ENCODE measurements at places on chromosomes 4 and X.
A peak's percentile ranks its signal among the peaks of the same experiment; 100 is the strongest.

DNA sequence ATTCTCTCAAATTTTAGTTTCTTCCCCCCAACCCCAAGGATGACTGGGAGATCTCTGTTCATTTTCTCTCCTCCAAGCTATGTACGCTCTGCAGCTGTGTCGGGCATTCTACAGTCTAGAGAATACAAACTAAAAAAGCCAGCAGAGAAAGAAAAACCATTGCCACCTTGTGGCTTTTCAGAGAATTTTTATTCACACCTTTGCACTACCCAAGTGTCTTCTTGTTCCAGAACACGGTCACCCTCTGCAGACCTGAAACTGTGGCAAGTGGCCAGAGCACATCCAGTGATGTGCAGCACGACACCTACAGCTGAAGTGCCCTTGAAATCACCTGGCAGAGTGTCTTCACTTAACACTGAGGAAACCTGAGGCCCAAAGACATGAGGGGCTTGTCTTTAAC, 68.6 kb downstream of the CHST7 start:
- no peak overlapping the region for H3K27ac ChIP-seq
- DNase-seq: peak; percentile 54
- no peaks in the 10 kb centered on the region for H3K36me3 ChIP-seq
- H3K27me3 ChIP-seq: no peaks in the 10 kb centered on the region

DNA sequence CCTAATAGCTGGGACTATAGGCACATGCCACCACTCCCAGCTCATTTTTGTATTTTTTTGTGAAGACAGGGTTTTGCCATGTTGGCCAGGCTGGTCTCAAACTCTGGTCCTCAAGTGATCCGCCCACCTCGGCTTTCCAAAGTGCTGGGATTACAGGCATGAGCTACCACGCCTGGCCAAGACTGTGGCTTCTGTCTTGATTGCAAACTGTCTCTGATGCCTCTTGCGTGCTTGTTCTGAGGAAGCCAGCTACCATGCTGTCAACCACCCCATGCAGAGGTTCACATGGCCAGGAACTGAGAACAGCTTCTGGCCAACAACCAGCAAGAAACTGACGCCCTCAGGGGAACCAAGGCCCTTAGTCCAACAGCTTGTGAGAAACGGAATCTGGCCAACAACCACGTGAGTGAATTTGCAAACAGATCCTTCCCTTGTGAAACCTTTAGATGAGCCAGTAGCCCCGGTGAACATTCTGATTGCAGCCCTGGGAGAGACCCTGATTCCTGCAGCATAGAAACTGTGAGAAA, 71.2 kb downstream of the SUPT20HL2 start:
- H3K4me1 ChIP-seq: no peaks in the 10 kb centered on the region
- H3K4me3 ChIP-seq: no peak overlapping the region
- DNase-seq: no peak
- no peaks in the 10 kb centered on the region for H3K36me3 ChIP-seq

DNA sequence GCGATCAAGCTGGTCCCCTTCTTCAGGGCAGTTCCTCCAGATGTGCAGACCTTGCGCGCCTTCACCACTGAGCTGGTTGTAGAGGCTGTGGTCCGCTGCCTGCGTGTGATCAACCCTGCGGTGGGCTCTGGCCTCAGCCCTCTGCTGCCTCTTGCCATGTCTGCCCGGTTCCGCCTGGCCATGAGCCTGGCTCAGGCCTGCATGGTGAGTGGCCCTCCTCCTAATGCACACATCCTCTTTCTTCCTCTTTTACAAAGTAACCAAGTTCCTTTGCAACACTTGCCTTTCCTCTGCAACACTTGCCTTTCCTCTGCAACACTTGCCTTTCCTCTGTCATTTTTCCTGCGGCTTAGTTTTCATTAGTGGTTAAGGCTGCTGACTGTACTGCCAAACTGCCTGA, 1.8 kb downstream of the CCDC22 start:
- peaks cover 22% of the 10 kb centered on the region for H3K4me1 ChIP-seq
- H3K27ac ChIP-seq: peak overlapping the region; percentile 25
- H3K36me3 ChIP-seq: no peaks in the 10 kb centered on the region
- DNase-seq: no peak
- H3K4me3 ChIP-seq: no peak overlapping the region

DNA sequence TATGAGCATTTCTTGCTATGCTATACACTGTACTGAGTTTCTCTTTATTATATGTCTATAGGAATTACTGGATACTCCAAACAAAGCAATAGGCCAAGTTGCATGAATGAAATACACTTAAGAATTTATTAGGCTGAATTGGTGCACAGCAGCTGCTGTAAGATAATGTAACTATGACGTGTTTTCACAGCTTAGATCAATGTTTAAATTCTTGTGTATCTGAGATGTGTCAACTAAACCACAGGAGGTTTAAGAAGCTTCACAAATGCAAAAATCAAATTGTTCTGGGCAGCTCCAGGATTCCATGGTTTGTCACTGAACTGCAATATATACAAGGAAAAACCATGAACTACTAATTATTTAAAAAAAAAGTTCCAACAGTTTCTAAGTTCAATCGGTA, 156.7 kb downstream of the MAPK10 start:
- no peak overlapping the region for H3K27ac ChIP-seq
- DNase-seq: no peak
- no peak overlapping the region for H3K4me3 ChIP-seq
- H3K27me3 ChIP-seq: no peaks in the 10 kb centered on the region
- H3K36me3 ChIP-seq: no peaks in the 10 kb centered on the region
- no peaks in the 10 kb centered on the region for H3K4me1 ChIP-seq

DNA sequence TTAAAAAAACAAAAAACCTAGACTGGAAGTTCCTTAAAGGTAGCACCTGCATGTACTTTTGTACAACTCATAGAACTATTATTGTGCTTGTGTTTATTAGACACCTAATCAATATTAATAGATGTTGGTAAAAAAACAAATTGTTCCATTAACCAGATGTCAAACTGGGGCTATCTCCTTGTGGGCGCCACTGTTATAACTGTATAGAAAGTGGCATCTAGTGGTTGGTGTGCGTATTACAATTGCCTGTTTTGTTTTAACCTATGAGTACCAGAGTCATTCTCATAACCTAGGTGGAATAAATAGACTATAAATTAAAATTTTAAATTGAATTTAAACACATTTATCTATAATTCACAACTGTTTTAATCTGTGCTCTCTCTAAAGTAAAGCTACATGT, 97.4 kb downstream of the COL4A5 start:
- no peaks in the 10 kb centered on the region for H3K36me3 ChIP-seq
- no peaks in the 10 kb centered on the region for H3K4me1 ChIP-seq
- H3K27ac ChIP-seq: no peak overlapping the region

DNA sequence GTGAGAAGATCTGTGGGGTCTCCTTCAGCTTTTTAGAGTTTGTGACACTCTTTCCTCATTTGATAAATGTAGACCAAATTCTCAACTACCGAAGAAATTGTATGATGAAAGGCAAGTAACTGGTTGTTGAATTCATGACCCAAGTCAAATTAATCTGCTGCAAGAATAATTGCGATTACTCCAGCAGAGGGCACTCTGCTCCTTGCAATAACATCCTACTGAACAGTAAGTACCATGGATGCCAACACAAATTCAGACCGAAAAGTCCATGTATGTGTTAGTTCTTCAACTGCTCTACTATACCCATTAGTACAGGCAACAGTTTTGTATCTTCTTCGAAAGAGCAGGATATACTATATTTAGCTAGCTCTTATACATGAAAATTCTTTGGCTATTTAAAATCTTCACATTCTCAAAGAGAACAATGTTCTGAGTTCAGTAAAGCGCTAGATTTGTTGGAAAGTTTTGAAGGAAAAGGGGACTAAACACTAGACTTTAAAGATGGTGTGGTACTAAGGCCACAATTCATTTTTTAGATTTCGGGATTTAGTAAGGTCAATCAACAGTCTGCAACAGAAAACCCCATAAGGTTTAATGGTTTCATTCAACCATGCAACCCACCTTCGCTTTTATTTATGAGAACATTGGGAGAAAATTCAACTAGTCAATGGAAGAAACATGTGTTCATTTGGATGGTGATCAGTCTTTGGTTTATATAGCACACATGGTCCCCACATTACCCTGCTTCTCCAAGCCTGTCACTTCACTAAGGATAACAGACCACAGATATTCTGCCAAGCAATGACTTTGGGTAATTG, 105.4 kb upstream of the TBC1D9 start:
- no peak overlapping the region for H3K4me3 ChIP-seq
- no peak overlapping the region for H3K27ac ChIP-seq
- H3K36me3 ChIP-seq: no peaks in the 10 kb centered on the region
- peak; percentile 67 for DNase-seq
- H3K4me1 ChIP-seq: no peaks in the 10 kb centered on the region

DNA sequence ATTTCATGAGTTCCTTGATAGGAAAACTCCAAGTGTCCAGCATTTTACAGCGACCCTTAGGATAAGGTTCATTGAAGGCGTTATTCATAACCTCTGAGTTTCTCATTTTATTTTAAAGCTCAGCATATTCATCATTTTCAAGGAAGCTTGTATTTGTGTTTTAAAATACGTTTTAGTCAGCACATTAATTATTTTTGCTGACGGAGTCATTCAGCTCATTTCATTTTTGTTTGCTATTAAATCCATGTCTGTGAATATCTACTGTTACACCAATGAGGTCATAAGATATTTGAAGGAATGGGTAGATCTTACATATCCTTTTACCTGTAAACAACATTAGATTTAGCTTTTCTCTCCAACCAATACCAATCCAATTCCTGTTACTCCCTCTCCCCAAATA, 1766.3 kb upstream of the PCDH10 start:
- no peaks in the 10 kb centered on the region for H3K36me3 ChIP-seq
- H3K4me1 ChIP-seq: no peaks in the 10 kb centered on the region
- H3K27me3 ChIP-seq: no peaks in the 10 kb centered on the region
- DNase-seq: no peak
